ENCODE measurements at places on chromosomes 4 and X.

GRCh38 chr4:84219656-84220055 is 279.4 kb downstream of the NKX6-1 start:
- DNase-seq = no peak

DNA sequence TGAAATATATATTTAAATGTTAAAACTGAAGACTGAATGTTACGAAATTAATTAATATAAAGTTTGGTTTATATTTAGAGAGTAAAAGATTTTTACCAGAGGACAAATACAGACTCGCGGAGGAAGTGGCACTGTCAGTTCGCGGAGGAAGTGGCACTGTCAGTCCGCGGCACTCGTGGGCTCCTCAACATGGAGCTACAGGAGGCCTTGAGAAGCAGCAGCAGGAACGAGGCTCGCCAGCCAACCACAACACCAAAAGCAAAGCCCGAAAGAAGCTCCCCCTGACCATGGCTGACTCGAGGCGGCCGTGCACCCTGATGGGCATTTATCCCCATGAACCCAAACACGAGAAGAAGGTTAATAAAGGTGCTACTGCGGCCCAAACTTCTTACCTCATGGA is 125.3 kb upstream of the PABPC4L start:
- DNase-seq = no peak

DNA sequence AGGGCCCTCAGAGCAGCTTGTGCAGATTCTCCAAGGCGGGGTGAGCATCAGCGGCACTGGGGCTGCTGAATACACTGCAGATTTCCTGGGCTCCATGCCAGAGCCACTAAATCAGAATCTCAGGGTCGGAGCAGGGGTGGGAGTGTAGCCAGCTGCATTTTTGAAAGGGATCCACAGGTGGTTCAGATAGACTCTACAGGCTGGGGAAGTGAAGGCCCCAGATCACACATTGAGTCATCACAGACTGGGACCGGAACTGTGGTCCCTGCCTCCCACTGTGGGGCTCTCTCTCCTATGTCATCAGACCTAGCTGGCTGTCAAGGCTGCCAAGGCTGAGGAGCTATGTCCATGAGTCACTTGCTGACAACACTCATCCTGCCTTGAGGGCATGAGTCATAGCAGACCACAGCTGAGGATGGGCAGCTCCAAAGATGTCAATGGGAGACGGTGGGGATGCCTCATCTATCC is 162.3 kb upstream of the MAMLD1 start:
- no peak for DNase-seq

DNA sequence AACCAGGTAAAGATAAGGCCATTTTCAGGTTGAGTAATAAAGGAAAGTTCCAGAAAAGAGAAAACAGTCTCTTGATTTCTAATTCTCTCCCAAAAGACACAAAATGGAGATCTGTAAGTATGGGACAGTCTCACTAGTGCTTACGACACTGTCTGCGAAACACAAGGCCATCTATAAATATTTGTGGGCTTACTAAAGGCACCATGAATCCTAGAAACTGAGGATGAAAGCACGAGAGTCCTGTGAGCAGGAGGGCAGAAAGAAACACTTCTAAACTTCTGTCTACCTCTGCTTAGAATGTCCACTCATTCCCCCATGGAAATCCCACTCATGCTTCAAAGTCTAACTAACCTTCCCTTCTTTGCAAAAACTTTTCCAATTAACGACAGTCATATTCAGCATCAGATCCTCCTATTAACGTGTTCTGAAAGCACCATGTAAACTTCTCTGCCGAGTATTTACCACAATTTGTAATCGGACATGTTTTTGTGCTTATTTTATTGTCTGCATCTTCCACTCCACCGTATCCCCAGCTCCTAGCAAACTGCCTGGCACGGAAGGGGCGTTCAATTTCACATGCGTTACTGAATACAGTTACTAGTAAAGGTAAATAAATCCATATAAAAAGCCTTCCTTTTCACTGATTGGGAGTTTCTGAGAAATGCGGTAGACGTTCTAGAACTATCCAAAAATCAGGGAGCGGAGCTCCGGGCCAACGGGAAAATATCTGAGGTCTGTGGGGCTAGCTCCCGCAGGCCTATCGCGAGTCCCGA is 665 bp downstream of the PSMD10 start:
- DNase-seq = no peak

DNA sequence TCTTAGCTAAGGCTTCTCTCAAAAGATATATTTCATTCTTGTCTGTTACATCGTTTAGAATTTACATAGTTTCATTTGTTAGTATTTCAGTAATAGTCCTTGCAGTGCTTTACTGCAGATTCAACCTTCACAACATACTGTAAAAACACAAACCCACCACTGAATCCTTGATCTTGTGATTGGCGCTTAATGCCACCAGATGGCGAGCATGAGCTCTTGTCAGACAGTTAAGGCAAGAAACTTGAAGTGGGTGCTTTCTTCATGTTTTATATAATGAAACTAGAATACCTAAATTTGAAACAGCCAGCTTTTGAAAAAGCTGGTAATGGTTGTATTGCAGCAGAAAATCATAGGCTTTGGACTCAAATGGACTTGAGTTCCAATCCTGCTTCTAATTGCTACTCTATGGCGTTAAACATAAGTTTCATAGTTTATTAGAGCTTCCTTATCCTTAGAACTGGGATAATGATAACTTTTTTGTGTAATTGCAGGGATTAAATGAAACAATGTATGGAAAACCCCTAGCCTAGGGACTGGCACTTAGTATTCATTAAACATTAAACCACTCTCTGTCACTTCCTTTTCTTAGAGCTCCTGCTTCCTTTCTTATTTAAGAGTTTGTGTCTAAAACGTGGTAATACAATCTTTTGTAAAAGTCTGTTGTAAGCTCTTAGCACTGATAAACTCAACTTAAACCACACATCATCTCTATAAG is 95.1 kb downstream of the USP9X start:
- no peak for DNase-seq

DNA sequence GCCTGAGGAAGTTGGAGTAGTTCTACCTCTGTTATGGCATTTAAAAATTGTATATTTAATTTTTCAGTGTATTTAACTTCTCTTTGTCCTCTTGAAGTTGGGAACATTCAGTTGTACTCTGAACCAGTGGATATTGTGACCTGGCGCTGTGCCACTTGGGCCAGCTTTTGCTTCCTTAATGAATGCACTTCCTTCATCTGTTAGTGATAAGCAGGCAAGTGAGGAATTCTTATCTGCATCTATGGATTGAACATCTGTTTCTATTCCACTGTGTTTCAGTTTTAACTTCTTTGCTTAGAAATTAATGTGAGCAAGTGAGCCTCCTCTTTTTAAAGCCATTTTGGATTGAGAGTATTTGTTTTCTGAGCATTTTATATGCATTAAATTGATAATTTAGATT is 128.3 kb downstream of the UCHL1 start:
- DNase-seq = no peak

GRCh38 chrX:19571711-19572110 is 56.4 kb upstream of the MAP3K15 start:
- no peak for DNase-seq

DNA sequence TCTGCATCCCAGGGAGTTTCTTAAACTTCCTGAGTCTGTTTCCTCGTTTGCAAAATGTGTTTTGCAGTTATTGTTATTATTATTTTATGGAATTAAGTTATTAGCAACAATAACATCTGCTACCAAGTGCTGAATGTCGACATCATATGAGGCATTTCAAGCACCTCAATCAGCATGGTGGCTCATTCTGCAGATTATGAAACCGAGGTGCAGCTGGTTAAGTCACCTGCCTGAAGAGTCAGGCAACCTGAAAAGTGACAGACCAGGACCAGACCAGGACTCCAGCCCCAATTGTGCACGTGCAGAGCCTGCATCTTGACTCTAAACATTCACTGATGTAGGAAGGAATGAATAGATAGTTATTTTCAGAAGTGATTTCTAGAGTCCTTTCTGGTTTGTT is 99.8 kb downstream of the AFAP1 start:
- DNase-seq = no peak

- no peak for DNase-seq
These were observed 30.9 kb downstream of the RNF150 start for GRCh38 chr4:141102367-141102766.

GRCh38 chr4:89216866-89217265 is 90.7 kb downstream of the GPRIN3 start:
- DNase-seq = no peak

DNA sequence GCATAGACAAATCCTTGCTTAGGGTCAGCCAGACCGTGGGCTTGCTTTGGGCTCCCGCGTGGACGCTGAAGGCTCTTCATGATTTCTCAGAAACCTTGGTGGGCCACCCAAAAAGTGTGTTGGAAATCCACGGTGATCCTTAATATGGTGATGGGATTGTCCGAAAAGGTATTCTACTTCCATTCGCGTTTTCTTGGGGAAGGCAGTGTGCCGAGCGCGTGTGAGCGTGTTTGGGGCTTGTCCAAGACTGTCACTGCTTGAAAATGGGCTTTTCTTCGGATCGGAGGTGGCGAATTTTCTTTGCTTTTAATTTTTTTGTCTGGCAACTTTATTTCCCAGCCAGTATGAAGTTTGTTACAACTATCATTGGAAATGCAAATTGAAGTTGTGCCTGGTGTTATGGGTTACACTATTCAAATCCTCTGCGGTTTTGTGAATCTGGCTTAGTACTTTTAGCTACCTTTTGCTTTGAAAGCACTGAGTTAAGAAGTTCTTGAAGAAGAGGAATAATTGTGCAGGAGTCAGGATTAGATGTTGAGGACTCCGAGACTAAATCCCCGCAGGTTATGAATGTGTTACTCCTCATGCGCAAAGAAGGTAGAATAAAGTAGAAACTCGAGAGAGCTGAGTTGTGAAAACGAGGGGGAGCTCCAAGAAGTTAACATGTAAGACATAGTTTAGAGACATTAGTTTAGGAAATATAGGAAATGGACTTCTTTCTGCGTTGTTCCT is 3.2 kb downstream of the SPRY1 start:
- DNase-seq = no peak

- DNase-seq = no peak
These were observed 47.0 kb upstream of the NKAP start for GRCh38 chrX:119990556-119991004.

DNA sequence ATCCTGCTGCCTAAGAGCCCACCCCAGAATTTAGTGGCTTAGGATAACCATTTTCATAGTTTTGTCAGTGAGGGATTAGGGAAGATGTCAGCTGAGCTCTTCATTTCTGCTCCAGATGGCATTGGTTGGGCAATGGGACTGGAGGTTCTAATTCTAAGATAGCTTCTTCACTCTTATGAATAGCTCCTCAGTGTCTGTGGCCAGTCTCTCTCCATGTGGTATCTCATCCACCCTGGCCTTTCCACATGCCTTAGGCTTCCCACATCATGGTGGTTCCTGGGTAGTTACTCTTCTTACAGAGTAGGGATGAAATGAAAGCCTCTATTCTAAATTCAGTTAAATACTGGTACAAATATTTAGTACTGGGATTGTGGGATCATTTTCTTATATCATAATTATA is 31.3 kb downstream of the REPS2 start:
- no peak for DNase-seq

- DNase-seq = no peak
These were observed 42.7 kb downstream of the TMEM156 start for GRCh38 chr4:38989487-38989886.

All from stimulated activated CD4-positive, alpha-beta T cell treated with anti-CD3 and anti-CD28 coated beads, Interleukin-1b, Interleukin-23, amount 100 ng/mL, for 1 hour (primary cell).